Right cardiac atrium (tissue), 5 donors: ENCODE measurements at places on chromosomes 7 and 10.
A peak's percentile ranks its signal among the peaks of the same experiment; 100 is the strongest.

GRCh38 chr7:36599645-36600313, 124.5 kb downstream of the AOAH start:
- DNase-seq: no peak

DNA sequence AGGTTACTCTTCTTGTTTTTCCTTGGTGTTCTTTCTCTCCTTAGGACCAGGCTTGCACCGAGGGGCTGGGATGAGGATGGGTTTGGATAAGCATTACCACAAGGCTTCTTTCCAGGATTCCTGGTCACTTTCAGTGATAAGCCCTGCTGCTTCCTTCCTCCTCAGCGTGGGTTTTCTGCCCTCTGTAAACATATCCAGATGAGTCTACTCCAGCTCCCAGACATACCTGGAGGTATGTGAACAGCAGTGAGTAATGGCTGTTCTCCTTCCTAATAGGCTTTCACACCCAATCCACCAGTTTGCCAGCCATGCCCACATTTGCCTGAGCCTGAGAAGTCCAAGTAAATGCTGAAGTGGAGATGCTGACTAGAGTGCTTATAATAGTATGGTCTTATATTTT, 229.8 kb upstream of the YAE1 start:
- DNase-seq: no peak

- DNase-seq: no peak
These were observed 50.1 kb downstream of the RBM20 start for GRCh38 chr10:110694263-110694662.

DNA sequence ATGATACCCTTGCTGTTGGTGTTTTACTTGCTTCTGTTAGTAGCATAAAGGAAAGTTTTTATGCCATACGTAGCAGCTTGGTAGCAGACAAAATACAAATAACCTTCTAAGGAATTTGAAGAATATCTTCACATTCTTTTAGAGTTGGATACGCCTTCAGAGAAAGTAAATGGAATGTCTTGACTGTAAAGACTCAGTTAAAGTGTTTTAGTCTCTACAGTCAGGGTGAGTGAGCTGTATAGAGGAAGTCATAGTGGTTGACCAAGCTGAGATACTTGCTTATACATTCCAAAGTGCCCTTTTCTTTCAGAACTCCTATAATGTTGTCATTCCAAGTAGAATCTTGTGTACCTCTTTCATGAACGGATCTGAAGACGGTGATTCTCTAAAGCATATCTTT, 37.7 kb downstream of the RABGEF1 start:
- DNase-seq: no peak

- peak; percentile 46 for DNase-seq
These were observed 29.4 kb downstream of the NUDT1 start for GRCh38 chr7:2271273-2272026.

DNA sequence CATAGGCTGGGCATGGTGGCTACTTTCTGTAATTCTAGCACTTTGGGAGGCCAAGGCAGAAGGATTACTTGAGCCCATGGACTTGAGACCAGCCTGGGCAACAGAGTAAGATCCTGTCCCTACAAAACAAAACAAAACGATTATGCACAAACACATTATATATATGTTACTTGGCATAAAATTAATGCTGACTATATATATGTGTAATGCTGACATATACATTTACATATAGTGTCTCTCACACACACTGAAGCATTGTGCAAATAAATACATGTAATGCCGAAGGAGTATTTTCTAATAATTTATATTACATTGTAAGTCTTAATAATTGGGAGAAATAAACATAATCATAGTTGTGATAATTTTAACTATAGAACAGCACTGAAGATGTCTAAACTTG, 621.8 kb upstream of the ZNF722 start:
- no peak for DNase-seq

- peak; percentile 55 for DNase-seq
These were observed 114.8 kb downstream of the FAM53B start for GRCh38 chr10:124629415-124629814.

DNA sequence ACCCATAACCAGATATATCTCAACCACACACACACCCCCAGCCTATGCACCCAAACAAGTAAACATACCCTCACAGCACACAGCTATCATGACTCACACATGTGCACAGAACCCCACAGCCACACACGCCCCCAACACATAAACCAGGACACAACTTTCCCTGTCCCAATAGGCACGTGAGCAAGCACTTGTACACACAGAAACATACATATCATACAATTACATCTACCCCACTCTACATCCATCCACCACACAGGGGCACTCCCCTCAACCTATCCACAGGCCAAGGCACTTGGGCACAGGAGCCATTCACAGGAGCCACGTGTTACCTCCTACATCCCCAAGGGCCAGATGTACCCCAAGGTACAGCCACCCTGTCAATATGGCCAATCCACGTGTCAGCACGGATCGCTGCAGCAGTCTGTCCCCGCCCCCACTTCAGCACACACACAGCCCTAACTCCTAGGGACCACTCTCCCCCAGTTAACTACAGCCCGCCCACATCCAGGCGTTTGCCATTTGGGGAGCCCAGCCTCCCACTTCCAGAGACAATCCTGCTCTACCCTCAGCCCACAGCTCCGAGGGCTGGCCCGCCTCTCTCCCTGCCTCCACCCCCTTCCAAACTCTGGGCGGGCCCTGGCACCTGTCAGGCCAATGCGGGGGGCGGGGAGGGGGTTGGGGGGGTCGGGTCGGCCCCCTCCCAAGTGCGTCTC, 163.5 kb downstream of the SH3PXD2A start:
- DNase-seq: no peak

- DNase-seq: no peak
These were observed 2.3 kb downstream of the DNMBP start for GRCh38 chr10:100007231-100008141.

GRCh38 chr10:15985690-15986089, 125.4 kb upstream of the MINDY3 start:
- DNase-seq: no peak

- no peak for DNase-seq
These were observed 116.4 kb downstream of the TSPAN12 start for GRCh38 chr7:120741371-120742042.

DNA sequence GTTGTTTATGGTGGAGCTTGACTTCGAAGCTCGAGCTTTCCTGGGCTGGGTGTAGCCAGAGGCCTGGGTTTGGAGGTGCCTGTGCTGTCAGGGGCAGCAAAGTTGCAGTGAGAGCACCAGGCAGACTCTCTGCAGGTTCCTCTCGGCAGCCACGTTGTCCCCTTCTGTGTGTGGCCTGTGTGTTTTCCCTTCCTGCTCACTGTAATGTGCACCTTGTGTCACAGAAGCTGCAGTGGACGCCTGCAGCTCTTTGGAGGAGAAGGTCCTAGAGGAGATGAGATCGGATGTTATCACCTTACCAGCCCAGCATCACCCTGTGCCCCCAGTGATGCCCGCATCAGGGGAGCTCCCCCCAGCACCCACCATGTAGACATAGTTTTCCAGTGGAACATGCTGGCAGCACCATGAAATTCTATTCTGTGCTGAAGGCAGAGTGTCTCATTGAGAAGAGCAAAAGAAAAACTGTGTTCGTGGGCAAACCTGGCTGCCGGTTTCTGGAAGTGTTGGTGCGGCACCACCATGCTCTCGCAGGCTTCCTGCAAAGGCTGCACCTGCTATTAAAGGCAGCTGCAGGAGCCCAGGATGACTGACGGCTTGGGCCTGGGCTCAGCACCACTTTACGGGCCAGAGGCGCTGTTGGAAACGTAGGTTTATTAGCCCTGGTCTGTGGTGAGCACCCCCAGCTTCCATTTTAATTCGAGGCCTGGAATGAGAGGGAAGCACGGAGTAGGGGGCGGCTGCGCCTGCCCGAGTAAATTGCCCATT, 609.8 kb upstream of the FOXK1 start:
- DNase-seq: no peak

- DNase-seq: no peak
These were observed 185.8 kb upstream of the TMEM106B start for GRCh38 chr7:12025246-12025645.
